ENCODE measurements at places on chromosomes 1 and 21.

DNA sequence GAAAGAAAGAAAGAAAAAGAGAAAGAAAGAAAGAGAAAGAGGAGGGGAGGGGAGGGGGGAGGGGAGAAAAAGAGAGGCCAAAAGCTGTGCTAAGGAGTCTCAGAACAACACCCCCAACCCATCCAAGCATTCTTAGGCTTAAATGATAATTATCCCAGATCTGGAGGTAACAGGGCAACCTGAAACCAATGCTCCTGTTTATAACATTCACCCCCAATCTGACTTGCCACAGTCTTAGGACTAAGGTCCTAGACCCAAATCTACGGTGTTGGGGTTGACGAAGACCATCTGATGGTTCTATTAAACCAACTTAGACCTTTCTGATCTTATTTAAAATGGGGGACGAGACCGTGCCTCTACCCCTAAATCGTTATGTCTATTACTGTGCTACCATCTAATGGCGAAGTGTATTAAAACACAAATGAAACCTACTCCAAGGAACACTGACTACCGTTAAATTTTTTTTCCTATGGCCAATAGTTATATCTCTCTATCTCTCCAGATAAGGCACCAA, 119.3 kb upstream of the CDC42BPA start:
- no peak for DNase-seq

DNA sequence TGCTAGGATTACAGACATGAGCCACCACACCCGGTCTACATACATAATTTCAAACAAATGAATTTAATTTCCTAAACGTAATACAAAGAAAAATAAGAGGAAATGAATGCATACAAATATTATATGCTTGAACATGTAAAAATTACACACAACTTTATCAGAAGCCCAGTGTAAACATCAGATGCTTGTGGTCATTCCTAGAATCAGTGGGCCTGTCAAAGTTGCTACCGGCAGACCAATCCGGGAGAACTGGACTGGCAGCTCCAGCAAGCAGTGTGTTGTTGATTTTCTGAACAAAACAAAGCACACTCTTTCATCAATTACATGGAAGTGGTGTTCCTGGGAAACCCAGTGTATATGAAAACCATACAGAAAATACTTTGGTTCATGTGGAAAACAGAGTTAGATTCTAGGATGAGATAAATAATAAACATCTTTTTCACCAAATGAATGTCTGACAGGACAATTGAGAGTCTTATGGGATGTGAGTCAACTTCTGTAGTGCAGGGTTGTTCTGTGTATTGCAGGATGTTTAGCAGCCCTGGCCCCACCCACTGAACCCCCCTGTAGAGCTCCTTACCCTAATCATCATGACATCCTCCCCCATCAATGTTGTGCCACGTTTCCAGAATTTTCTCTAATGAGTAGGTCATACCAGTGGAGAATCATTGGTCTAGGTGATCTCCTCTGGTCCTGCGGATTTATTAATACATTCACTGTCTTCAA, 33.8 kb downstream of the MFSD2A start:
- no peak for DNase-seq

- DNase-seq, result no peak
These were observed 19.7 kb downstream of the PRDX6 start for GRCh38 chr1:173496757-173497320.

DNA sequence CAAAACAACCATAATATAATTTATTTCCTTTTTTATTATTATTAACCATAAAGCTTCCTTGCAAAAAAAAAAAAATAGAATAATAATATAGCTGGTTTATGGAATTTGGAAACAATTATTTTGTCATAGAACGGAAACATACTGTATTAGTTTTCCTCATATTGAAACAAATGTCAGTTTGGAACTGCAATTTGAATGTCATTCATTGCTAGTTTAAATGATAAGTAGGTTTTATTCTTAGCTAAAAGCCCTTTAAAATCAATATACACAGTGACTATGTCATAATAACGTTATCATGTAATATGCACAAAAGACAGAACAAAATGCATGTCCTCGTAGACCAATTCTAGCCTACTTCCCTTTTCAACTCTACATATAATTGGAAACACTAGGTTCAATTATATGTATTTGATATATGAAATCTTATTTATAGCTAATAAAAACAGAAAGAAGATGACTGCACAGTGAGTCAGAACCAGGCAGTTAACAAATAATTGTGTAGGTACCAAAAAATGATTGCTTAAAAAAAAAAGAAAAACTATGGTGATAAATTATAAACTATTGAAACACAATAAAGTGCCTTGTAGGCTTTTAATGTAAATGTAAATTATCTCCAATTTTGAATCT, 85.2 kb upstream of the EXO1 start:
- DNase-seq, result no peak

- peak; percentile 58 for DNase-seq
These were observed 117.8 kb downstream of the HHAT start for GRCh38 chr1:210446479-210446878.

- DNase-seq, result no peak
These were observed 41.9 kb downstream of the SYDE2 start for GRCh38 chr1:85158910-85159309.

DNA sequence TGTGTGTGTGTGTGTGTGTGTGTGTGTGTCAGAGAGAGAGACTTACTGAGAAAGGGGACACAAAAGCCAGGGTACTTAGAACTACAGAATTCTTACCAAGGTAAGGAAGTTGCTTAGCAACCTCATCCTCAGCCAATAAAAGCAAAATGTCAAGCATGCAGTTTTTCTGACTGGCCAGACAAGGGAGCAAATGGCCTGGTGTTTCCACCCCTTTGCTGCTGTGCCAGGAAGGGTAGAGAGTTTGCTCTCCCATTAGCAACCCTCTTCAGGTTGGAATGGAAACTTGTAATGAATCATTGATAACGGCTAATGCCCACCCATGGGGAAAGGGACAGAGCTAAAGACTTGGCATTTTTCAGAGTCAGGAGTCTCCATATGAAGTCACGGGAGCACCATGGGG, 10.6 kb downstream of the RXRG start:
- DNase-seq, result no peak

DNA sequence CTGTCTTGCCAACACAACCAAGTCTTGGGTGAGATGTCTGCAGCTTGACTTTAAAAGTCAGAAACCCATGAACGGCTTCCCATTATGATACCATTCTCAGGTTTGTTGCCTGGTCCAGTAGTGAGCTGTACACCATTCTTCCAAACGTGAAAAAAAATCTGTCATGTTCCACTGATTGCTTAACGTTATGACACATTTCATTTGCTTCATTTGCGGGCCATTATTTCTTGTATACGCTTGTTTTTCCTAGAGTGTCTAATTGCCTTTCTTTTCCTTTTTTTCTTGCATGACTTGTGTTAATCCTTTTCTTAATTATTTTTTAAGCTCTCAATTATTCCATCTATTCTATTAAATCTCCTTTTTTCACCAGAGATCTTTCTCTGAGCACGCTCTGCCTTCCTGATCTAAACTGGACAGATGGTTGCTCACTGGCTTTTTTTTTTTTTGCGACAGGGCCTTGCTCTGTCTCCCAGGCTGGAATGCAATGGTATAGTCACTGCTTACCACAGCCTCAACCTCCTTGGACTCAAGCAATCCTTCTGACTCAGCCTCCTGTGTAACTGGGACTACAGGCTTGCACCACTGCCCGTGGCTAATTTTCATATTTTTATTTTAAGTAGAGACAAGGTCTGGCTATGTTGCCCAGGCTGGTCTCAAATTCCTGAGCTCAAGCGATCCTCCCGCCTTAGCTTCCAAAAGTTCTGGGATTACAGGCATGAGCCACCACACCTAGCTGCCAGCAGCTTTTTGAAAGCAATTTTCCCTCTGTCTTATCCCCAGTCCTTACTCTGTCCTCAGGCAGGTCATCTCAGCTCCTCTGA, 31.7 kb upstream of the CAMTA1 start:
- DNase-seq, result no peak

DNA sequence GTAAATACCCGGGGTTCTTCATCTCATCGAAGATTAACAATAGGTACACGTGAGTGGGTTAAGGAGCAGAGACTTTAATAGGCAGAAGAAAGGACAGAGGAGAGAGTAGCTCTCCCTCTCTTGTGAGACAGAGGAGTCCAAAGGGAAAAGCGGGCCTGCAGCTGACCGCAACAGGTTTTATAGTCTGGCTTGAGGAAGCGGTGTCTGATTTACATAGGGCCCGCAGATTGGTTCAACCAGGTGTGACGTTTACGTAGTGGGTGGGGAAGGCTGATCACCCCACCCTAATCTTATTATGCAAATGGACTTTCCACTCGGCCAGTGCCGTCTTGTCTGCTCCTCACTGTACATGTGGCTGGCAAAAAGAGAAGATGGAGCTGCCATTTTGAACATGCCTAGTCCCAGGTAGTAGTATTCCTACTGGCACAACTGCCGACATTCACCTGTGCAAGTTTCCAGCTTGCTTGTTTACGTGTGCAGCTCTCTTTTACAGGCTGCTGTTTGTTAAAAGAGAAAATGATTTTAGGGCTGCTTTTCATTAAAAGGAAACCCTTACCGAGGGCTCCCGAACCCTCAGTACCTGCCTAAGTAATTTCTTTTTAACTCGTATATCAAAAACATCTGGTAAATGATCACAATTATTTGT, 10.6 kb downstream of the CDC14A start:
- no peak for DNase-seq

DNA sequence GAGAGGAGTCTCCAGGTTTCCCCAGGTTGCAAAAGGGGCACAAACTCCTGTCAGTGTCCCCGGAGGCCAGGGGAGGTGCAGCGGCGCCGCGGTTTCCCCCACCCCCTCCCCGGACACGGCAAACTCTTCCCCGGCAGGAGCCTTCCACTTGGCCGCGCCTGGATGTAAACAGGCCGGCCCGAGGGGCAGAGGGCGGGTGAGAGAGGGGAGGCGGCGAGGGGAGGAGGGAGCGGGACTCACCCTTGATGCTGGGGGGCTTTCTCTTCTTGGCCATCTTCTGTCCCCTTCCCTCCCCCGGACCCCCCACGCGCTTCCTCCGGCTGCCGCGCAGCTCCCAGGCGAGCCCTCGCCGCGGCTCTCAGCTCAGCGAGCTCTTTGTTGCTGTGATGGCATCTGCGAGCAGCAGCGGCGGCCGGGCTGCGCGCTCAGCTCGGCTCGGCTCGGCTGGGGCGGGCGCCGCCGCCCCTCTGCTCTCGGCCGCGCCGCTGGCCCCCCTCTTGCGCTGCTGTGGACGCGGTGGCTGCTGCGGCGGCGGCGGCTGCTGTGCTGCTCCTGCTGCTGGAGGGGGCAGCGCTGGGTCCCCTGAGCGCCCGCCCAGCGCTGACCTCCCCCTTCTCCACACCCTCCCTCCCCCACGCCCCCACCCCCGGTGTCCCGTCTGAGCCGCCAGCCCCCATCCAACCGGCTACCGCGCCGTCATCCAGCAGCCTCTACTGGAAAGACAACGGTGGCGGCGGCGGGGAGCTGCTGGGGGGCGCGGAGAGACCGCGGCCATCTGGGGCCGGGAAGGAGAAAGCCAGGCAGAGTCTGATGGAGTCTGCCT, 4.9 kb upstream of the SLC44A5 start:
- DNase-seq, result no peak

DNA sequence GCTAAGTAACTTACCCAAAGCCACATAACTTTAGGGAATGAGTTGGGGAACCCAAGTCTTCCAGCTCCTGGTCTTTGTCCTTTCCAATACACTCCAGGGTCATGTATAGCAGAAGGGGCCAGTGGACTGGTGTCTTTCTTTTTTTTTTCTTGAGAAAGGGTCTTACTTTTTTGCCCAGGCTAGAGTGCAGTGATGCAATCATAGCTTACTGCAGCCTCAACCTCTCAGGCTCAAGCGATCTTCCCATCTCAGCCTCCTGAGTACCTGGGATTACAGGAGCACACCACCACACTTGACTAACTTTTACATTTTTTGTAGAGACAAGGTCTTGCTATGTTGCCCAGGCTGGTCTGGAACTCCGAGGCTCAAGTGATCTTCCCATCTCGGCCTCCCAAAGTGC, 12.2 kb downstream of the NAV1 start:
- DNase-seq, result no peak

DNA sequence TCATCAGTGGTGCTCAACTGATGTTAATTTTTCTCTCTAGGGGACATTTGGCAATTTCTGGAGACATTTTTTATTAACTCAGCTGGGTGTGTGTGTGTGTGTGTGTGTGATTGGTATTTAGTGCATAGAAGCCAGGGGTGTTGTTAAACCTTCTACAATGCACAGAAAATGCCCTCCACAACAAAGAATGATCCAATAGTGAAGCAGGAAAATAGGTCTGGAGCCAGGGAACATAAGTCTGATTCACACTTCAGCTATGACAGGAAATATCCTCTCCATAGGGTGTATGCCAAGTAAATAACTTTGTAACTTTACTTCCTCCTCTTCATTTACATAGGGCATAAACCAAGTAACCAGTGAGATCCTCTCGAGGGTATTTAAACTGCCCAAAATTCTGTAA, 25.1 kb upstream of the TMEM61 start:
- no peak for DNase-seq

- DNase-seq, result no peak
These were observed 26.0 kb upstream of the RSPO1 start for GRCh38 chr1:37660664-37661063.

DNA sequence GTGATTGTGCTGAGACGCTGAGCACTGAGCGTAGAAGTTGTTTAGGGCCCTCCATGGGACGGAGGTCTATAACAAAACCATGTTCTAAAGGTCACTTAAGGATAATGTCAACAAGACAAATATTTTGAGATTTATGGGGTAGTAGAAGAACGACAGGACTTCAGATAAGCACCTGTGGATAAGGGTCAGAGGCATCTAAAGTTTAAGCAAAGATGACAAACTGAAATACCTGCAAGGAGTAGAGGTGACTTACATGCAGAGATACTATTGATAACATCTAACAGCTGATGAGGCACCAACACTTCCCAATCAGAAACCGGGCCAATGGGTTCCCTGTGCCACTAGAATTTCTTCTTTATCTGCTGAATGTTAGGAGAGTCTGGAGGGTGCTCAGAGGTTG, 83.5 kb downstream of the CENPF start:
- no peak for DNase-seq

GRCh38 chr1:46690931-46691421, 19.3 kb downstream of the TEX38 start:
- no peak for DNase-seq

GRCh38 chr21:34846601-34847112, 177.9 kb downstream of the CLIC6 start:
- DNase-seq, result no peak

DNA sequence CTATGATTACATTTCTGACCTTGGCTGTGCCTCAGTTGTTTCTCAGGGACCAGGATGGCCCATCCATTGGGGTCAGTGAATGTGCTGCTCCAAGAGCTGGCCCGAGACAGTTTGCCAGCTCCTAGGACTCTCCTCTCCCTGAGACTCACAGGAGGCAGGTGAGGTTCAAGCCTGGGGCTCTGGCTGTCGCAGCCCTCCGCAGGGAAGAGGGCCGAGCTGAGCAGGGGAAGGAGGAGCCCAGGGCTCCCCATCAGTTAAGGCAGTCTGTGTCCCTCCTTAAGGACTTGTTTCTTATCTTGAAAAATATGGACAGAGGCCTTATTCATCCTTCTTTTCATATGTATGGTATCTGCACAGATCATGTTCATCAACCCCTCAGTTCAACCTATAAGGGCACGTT, 26.6 kb upstream of the SARS1 start:
- no peak for DNase-seq

GRCh38 chr1:62274496-62275485, 44.4 kb downstream of the KANK4 start:
- DNase-seq, result no peak

- no peak for DNase-seq
These were observed 5.2 kb downstream of the ITPKB start for GRCh38 chr1:226733876-226734275.
